ENCODE measurements at places on chromosomes 1 and 21.
A peak's percentile ranks its signal among the peaks of the same experiment; 100 is the strongest.

DNA sequence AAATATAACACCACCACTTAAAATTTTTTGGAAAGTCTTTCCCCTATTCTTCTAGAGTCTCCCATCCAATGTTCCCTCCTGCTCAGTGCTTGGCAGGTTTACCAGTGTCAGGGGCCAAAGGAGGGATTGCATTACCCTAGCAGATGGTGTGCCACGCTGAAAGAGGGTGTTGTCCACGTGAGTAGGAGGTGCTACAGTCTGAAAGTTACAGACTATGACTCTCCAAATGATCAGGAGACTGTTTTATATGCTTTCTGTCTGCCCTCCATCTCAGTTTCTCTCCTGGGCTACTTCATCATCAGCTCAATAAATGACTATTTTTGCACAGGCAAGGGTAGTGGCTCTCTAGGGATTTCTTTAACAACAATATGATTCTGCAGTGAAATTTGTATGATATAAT lies 31.3 kb upstream of the ANGPTL7 start:
- no peak for DNase-seq

GRCh38 chr1:33363470-33363861 lies 42.6 kb upstream of the A3GALT2 start:
- DNase-seq = no peak

GRCh38 chr1:224569276-224569675 lies 46.8 kb upstream of the CNIH3 start:
- no peak for DNase-seq

DNA sequence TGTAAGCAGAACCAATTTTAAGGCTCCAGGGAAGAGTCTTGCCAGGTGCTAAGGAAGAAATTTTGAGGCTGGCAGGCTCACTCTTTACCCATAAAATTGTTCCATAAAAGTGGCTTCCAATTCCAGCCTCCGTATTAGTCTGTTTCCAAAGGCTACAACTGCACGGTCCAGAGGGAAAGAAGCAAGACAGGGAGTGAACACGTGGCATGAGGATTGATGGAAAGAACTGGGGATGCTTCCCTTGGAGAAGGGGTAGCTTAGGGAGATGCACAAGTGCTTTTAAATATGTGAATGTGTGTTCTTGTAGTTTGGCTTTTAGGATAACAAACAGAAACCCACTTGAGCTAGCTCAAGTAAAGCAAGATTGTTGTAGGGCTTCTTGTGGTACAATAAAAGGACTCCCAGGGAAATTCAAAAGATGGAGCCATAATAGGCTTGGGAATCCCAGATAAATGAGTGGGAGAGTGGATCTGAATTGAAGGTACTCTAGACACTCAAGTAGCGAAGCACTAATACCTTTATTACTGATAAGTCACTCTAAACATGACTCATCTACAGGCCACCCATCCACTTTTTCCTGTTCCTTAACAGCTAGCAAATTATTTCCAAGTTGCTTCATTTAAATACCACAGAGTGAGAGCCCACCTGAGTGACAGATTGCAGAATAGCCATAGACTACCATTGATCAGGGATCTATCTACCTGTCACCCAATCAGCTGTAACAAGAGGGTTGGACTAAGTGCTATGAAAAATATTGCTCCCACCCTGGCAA lies 34.8 kb upstream of the NPL start:
- DNase-seq = no peak

DNA sequence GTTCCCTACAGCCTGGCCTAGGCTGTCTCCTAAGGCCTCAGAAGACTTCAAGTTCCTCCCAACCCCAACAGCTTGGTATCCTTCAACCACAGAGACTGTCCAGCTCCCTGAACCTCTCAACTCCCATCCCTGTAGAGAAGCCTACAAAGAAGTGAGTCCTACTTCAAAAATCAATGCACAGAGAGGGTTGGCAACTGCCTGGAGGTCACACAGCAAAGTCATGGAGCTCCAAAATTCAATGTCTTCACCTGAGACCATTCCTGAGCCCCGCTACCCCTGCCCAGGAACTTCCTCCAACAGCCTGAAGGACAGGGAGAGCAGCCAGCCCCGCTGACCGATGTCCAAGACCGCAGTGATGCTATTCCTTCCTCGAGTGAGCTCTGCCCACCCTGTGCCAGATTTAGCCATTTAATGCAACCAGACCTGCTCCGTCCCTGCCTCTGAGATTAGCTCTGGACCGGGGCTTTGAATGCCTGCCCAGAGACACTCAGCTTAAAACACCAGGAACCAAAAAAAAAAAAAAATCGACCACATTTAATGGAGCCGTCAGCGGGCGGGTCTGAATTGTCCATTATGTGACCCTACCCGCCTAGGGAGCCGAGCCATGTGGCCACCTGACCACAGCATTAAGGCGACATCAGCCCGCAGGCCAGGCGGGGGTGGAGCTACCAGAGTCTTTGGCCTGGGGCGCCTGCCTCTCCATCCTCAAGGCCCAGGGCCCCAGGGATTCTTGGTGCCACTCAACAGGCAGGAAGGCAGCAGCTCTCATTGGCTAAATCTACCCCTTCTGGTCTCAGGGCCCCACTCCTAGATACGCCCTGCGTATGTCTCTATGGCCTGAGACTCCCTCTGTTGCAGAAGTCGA lies 148.6 kb downstream of the SYF2 start:
- DNase-seq = no peak

- DNase-seq = no peak
These were observed 179.3 kb downstream of the TNR start for GRCh38 chr1:175564119-175564518.

DNA sequence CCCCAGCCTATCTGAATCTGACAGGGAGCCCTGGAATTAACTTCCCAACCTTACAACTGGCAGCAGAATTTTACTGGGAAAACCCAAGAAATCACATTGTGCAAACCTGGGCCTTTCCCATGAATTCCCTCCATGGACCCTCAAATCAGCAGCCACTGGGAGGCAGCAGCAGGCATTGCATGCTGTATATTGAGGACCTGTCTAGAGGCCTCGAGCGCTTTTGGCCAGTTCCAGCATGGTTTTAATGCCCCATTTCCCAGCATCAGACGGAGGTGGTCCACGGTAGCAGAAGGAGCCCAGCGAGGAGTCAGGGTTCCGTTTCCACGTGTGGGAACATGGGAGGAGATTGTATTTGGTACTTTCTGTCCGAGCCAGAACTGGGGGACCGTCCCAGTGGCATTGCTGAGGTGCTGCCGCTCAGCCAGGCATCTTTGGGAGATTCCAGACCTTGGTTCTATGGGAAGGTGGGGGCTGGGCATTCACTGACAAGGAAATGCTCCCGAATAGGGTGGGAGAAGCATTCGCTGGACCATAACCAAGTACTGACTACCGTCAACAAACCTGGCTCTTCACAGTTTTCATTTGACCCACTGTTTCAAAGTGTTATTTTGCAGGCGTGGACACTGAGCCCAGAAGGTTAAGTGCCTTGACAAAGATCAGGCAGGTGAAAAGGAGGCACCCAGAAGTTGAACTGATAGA lies 15.9 kb downstream of the BMP8A start:
- no peak for DNase-seq

- peak; percentile 1 for DNase-seq
These were observed 776 bp downstream of the KDM1A start for GRCh38 chr1:23019863-23020625.

- DNase-seq = no peak
These were observed 1.2 kb downstream of the RUNX3 start for GRCh38 chr1:24928689-24929397.

DNA sequence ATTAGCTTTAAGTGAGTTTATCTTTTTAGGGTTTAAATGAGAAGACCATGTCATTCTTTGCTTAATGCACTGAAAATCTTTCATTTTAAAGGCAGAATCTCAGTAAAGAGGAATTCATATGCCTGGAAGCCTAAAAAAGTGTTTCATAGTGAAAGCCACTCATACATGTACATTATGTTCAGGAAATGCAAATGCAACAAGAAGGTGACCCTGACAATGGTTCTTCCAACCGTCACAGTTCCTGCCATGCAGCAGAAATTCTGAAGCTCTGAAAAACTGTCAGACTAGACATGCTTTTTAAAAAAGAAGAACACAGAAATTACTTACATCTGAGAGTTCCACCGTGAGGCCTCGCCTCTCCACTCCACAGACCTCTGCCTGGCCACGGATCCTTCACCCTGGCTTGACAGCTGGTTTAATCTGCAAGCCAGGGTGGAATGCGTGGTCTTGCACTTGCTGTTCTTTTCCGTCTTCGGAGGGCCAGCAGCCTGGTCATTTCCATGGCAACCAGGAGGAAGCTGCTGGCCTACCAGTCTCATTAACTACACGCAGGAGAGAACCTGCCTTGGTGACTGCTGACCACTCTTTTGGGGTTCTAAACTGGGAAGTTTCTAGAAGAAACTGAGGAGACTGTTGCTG lies 41.8 kb upstream of the PAXBP1 start:
- no peak for DNase-seq

- no peak for DNase-seq
These were observed 44.7 kb downstream of the CDC42BPA start for GRCh38 chr1:227273557-227273956.

- no peak for DNase-seq
These were observed 86.9 kb upstream of the SPAG17 start for GRCh38 chr1:118271883-118272282.

- no peak for DNase-seq
These were observed 9.3 kb upstream of the MARCKSL1 start for GRCh38 chr1:32345289-32345827.

DNA sequence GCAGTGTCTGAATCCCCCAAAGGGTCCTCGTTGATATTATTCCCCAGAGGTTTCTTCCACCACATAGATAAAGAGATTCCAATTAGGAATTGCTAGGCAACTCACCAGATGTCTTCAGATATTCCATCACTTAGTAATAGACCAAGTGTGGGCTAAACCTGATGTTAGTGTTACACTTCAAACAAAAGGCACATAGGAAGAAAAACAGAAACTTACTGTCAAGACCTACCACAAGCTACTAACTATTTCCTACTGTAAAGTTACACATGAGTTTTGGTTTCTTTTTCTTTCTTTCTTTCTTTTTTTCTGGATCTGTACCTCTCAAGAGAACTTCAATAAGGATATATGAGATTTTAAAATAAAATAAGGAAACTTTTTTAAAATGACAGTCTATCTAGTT lies 879.1 kb upstream of the NEGR1 start:
- no peak for DNase-seq

GRCh38 chr1:168550971-168551370 lies 7.2 kb upstream of the XCL2 start:
- no peak for DNase-seq

- DNase-seq = no peak
These were observed 238.4 kb downstream of the GPATCH2 start for GRCh38 chr1:217392441-217392840.

- DNase-seq = no peak
These were observed 1768.7 kb downstream of the BRINP3 start for GRCh38 chr1:188708795-188709535.

DNA sequence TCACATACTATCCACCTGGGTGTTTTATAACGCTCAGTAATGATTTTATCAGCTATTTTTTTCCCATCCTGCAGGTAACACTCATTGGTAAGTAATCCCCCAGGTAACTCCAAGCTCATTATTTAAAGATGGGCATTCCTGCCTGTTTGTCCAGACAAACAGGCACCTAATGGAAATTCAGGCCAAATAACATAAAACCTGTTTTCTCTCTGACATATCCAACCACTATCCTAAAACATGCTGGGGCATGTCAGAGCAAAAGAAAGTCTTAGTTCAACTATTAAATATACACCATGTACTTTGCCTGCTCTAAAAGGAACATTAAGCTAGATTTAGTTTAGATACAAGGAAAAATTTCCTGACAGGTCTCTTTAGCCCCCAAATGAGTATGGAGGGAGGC lies 987.7 kb downstream of the TTLL7 start:
- no peak for DNase-seq

- DNase-seq = no peak
These were observed 166.7 kb downstream of the GRIK3 start for GRCh38 chr1:36867575-36867974.

DNA sequence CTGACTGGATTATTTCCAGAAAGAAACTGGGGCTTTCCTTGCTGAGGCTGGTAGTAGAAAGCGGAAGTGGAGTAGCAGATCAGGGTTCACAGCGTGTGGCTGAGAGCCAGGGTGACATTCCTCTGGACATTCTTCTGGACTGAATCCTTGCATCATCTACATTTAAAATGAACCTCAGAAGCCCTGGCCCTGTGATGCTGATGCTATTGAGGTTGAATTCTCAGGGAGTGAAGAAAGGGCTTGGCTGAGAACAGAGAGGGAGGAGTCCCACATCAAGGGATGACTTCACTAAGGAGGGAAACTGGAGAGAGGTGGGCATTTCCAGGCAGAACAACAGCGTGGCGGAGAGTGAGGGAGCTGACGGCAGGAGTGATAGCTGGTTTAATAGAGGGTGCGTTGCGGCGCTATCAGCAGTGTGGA lies 102.3 kb upstream of the LMO4 start:
- no peak for DNase-seq

GRCh38 chr1:93851327-93851712 lies 27.7 kb downstream of the DNTTIP2 start:
- DNase-seq = no peak

DNA sequence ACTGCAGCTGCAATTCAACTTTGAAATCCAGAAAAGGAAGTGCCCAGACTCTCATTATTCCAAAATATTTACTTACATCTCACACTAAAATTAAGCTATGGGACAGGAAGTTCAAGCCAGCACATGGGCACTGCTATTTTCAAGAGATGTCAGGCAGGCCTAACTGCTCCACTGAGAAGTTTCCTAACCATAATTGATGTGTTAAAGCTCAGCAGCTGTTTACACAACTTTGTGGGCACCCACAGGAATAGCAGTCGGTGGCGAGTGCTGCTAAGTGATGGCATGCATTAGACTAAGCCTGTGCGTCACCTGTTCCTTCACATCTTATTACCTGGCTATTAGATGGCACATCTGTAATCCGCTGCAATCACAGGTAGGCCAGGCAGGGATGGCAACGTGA lies 303.3 kb upstream of the DAB1 start:
- no peak for DNase-seq

DNA sequence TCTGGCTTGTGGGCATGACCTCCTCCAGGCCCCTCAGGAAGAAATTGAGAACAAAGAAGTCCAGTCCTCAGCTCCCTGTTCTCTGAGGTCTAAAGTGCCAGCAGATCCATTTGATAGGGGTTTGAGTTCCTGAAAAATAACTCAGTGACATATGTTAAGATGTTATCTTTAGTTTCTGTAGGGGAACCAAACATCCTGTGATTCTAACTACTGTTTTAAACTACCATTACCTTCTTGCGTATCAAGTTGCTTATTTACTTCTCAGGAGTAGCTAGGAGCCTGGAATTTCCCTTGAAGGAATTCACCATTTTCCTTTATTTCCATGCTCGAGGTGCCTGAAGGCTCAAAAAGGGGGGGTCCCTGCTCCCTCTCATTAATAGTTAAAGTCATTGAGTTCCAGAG lies 18.8 kb upstream of the LIN9 start:
- no peak for DNase-seq

DNA sequence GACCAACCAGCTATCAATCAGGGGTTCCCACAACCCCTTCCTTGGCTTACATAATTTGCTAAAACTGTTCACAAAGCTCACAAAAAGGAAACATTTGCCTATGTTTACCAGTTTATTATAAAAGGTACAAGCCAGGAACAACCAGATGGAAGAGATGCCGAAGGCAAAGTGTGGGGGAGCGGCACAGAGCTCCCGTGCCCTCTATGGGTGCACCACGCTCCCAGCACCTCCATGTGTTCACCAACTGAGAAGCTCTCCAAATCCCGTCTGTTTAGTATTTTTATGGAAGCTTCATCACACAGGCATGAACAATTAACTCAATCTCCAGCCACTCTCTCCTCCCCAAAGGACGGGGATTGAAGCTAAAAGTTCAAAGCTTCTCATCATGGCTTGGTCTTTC lies 32.9 kb downstream of the PSMG1 start:
- no peak for DNase-seq

Measured in stimulated activated CD8-positive, alpha-beta memory T cell treated with anti-CD3 and anti-CD28 coated beads, Interleukin-15, amount 100 ng/mL, for 4 hours (primary cell).